Glomerular endothelial cell (primary cell): ENCODE measurements at places on chromosomes 6 and 20. TPM values are rescaled to one million over a fixed set of nuclear protein-coding genes. Genes with fewer than 3 reads are reported as not detected.

Gene ATXN1
- total RNA-seq, result 13.1 and 23.7 TPM in 2 replicates

Gene TNFRSF6B
- total RNA-seq, result 96.8 and 186 TPM in 2 replicates

Gene WFDC5
- not detected in 2 replicates for total RNA-seq

Gene RAD21L1
- total RNA-seq, result not detected in 2 replicates

Gene CTAGE9
- 0.05 TPM in 1 of 2 replicates, not detected in the other for total RNA-seq

Gene FOXC1
- 5.8 and 7.9 TPM in 2 replicates for total RNA-seq

Gene ATP6V1G2
- total RNA-seq, result 0.18 and 1.2 TPM in 2 replicates

Gene VSTM2L
- 2.2 and 2.5 TPM in 2 replicates for total RNA-seq

Gene SLC17A3
- total RNA-seq, result not detected in 2 replicates

Gene ADGB
- not detected in 2 replicates for total RNA-seq

Gene POU3F2
- not detected in 2 replicates for total RNA-seq

Gene CAP2
- total RNA-seq, result 2.7 and 3.7 TPM in 2 replicates

Gene ME1
- total RNA-seq, result 13.8 and 19.8 TPM in 2 replicates

Gene ASCC3
- total RNA-seq, result 57.1 and 60.3 TPM in 2 replicates

Gene WRNIP1
- 57.6 and 71.6 TPM in 2 replicates for total RNA-seq

Gene BPIFB2
- not detected in 2 replicates for total RNA-seq

Gene PNLDC1
- total RNA-seq, result not detected in 2 replicates

Gene RFX6
- not detected in 2 replicates for total RNA-seq

Gene DEFB124
- not detected in 2 replicates for total RNA-seq

Gene HSF2
- 10.3 and 20.4 TPM in 2 replicates for total RNA-seq

Gene CLVS2
- total RNA-seq, result 0.06 TPM in 1 of 2 replicates, not detected in the other

Gene TTK
- total RNA-seq, result 4.0 and 7.2 TPM in 2 replicates

Gene TOX2
- 28.4 and 29.1 TPM in 2 replicates for total RNA-seq

Gene DEFB127
- total RNA-seq, result not detected in 2 replicates

Gene ENPP5
- total RNA-seq, result 0.19 TPM in 1 of 2 replicates, not detected in the other

Gene PRKN
- total RNA-seq, result 0.63 and 0.93 TPM in 2 replicates

Gene FOXP4
- total RNA-seq, result 7.3 and 10.7 TPM in 2 replicates

Gene KIF25
- not detected in 2 replicates for total RNA-seq
